ENCODE measurements at places on chromosomes 5 and 9.

DNA sequence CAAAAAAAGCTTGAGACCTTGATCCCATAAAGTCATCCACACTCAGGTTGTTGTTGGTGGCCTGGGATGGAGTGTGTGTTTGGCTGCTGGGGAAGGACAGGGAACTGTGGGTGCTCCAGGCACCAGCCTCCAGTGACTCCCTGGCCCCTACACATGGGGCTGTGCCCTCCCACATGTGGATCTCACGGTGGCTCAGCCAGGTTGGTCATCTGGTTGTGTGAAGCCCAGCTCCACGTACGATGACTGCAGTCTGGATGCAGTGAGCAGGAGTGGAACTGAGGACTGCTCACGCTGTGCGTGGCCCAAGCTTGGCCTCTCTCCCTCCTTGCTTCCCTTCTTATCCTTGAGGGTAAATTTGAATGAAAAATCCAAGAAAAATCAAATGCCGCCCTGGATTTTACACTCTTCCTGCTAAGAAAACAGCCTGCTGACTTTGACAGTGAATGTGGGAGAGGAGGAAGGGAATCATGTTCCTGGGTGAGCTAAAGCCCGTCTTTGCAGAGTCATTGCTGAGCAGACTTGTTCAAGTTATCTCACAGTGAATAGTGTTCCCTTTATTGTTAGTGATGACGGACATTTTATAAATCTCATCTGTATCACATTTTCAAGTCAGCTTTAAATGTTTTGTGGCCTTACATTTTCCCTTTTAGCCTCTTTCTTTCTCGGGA, 65.1 kb upstream of the CACNA1B start:
- no peak for DNase-seq

DNA sequence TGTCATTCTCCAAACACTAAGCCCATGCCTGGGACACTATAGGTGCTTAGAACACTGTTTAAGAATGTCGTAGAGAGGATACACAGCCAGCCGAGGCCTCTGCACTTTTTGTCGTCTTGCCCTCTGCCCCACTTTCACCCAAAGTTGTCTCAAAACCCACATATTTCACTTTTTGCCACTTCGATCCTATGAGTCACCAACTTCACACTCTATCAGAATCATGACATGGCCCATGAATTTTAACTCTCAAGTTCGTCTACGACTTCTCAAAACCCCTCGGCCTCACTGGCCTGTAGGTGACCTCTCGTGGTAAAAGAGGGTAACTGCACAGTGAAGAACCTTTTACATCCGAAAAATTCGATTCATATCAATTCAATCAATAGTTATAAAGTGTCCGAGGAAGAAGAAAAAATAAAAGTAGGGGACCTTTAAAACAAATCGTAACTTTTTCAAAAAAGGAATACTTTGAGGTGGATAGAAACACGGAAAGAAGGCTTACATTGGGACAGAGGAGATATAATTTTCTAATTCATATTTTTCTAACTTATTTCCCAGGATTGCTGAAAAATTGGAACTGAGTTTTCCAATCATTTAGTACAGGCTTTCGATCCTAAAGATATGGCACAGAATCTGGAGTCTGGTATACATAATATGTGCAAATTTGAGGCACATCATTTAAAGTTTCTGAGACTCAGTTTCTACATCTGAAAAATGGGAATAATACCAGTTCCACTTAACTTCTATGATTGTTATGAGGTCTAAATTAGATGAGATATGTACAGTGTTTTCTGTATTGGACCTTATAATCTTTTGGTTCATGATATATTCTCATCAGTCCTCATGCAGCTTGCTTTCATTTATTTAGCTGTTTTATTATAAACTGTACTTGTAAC, 122.6 kb downstream of the APBA1 start:
- DNase-seq, result peak; percentile 64

DNA sequence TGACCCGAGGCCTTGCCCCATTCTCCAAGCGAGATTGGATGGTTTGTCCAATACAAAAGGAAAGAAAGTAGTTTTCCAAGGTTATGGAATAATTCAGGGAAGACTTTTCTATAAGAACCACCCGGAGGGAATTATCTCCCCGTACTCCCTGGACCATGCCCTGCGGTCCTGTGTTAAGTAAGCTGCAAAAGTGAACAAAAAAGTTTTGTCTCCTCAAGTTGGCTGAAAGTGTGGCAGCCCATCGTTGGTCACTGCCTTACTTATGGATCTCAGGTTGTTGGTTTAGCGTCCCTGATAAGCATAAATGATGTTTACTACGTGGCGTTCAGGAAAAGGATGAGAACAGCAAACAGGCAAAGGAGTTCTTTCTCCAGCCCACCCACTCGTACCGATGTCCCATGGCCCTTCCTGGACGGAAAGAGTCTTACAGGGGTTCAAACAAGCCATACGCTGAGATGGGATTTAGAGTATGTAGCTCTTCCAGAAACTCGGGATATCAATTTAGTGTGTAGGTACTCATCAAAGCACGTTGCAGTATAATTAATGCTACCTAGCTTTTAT, 413 bp upstream of the AUH start:
- no peak for DNase-seq

DNA sequence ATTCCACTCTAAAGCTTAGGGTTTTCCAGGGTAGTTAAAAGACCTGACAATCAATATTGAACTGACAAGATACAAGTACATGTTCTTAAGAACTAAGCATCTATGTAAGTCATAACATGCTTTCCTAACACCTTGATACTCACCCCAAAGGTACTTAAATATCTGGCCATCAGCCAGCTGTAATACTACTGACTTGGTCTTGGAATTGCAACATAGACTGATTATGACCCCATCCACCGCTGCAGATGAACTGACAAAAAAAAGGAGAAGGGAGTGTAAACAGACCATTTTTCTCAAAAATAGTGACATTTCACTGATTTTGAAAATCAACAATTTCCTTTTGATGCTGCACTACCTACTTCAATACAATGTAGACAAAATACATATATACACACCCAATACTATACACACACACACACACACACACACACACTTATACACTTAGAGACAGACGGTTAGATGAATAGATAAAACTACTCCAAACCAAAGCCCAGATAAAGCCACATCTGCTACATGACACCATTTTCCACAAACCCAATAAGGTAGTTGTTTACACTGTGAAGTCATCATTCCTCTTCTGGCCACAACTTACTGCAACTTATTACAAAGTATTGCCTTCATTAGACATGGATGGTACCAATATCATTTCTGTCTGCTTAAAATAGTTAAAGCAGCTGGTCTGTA, 30.4 kb downstream of the ELP1 start:
- no peak for DNase-seq

DNA sequence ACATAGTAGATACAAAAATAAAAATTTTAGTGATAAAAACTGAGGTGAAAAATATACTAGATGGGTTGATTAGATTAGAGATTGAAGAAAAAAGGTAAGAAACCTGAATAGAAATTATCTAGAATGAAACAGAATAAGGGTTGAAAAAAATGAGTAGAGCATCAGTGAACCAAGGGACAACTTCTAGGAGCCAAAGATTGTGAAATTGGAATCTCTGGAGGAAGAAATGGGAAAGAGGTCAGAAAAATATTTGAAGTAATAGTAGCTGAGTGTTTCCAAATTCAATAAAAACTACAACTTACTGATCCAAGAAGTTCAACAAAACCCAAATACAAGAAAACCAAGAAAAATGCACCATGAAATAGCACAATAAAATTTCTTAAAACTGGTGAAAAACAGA, 116.6 kb upstream of the STARD4 start:
- DNase-seq, result peak; percentile 59

- no peak for DNase-seq
These were observed 411.8 kb downstream of the CDH10 start for GRCh38 chr5:24232929-24233498.

DNA sequence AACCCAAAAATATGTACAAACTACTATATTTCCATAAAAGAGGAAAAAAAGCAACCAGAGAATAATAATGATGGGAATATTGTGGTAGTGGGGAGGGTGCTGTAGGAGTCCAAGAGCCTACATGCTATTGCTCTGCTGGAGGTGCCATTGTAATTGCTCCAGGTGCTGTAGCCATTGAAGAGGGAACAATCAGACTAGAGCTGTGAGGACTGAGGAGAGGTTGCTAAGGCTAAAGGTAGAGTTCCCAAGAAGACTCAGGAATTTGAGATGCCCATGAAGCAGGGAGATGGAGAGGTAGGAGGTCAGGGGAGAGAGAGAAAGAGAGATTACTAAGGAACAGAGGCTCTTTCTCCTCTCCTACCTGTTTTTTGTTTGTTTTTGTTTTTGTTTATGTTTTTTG, 394.0 kb downstream of the DMRTA1 start:
- DNase-seq, result no peak

DNA sequence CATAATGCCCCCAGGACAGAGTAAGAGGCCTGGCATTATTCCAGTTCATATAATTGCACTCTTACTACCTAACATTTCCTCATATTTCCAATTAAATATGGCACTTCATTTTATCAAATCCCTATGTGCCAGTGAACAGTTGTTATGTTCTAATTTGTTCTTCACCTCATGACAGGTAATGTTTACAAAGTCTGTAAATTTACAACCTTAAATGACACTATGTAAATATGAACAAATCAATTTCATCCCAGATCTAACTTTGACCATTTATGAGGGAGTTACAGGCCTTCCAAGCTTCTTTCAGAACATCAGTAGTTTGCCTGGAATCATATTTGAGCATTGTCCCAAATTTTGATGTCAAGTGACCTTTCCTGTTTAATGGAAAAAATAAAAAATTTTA, 592.6 kb upstream of the CDH6 start:
- DNase-seq, result no peak

DNA sequence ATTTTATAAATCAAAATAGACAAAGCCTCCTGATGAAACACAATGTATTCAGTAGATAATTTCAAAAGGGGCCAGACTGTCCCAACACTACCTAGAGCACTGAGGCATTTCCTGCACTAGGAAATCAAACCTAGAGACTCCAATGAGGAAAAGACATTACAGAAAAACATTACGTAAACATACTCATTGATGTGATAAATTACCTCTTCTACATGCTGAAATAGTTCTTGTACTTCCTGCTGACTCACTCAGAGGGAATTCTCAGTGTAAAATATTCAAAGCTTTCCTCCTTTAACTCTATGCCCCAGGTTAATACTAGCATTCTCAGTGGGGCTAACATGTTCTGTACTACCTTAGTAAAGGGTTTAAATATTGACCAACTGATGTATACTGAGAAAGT, 178.0 kb downstream of the ESM1 start:
- peak; percentile 93 for DNase-seq

DNA sequence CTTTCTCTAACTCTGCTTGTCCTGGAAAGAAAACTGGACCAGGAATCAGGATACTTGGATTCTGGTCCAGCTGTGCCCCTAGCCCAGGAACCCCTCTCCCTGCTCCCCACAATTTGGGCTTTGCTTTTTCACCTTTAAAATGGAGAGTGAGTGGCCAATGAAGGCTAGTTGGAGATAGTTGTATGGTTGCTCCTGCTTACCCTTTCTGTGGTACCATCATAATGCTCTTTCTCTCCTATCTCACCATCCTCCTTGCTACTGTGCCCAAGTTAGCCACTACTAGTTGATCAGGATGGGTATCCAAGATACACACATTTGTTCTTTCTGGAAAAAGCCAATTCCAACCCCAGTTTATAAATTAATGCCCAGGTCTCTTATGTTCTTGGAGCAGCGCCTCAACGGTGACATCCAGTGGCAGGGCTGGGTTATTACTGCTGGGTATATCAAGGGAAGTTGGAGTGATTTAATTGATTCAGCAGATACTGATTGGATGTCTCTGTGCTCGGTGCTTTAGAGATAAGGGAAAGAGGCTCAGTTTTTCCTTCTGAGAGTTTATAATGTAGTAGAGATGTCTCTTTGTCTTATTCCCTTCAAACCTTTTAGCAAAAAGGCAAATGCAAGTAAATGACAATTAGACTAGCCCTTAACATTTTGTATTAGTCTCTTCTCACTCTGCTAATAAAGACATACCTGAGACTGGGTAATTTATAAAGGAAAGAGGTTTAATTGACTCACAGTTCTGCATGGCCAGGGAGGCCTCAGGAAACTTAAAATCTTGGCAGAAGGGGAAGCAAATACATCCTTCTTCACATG, 38.5 kb downstream of the FAXDC2 start:
- peak; percentile 82 for DNase-seq
